Smooth muscle cell of the coronary artery (primary cell): ENCODE measurements at places on chromosomes 3 and 15. TPM values are rescaled to one million over a fixed set of nuclear protein-coding genes. Genes with fewer than 3 reads are reported as not detected.

The PLXNB1 gene
- total RNA-seq, result 14.3 and 44.0 TPM in 2 replicates

The DUOXA2 gene
- total RNA-seq, result not detected in 2 replicates

The NMNAT3 gene
- total RNA-seq, result 0.23 and 2.5 TPM in 2 replicates

The CCR2 gene
- total RNA-seq, result under 0.01 TPM in 1 of 2 replicates, not detected in the other

The MEX3B gene
- total RNA-seq, result 2.6 and 54.9 TPM in 2 replicates

The ERC2 gene
- 0.47 TPM in 1 of 2 replicates, not detected in the other for total RNA-seq
